ENCODE measurements at places on chromosomes 16 and 17.

DNA sequence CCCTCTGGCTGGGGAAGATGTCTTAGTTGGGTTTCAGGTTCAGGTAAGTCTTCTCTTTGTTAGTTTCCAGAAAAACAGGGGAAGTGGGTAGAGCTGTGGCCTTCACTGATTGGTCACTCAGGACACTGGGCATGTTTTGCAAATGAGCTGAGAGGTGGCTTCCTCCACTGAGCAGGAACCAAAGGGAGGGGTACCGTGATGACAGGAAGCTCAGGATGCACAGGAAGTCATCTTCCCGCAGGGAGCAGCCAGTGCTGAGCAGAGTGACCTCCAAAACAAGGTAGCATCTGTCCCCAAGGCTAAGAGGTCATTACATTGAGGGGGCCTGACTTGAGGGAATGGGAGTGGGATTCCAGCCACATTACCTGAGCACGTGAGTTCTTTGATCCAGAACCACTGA, 5.6 kb downstream of the NT5C start:
- no peak for DNase-seq

- DNase-seq = no peak
Measured at GRCh38 chr16:86222547-86222946, 287.8 kb upstream of the FOXF1 start.

DNA sequence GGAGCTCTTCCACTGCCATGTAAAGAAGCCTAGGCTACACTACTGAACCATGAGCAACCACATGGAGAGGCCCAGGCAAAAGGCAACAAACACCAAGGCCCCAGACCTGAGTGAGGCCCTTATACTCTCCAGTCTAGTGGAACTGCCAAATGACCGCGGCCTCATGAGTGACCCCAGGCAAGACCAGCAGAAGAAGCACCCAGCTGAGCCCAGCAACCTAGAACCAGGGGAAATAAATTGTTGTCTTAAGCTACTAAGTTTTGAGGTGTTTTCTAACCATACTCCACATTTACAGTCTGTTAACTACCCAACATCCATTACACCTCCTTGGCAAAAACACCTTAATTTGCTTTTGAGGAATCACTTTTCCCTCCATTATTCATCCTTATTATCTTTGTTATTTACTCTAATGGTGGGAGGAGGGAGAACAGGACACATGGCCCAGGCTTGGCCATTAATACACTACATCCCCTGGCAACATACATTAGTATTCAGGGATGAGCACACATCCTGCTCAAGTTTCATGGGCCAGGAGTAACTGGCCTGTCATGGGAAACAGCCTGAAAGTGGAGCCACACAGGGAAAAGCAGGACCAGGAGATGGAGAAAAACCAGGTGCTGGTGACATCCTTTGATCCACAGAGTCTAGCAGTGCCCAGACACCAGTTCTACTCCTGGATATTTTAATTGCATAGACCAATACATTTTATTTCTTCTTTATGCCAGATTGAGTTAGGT, 26.2 kb downstream of the SLC39A11 start:
- DNase-seq = no peak

DNA sequence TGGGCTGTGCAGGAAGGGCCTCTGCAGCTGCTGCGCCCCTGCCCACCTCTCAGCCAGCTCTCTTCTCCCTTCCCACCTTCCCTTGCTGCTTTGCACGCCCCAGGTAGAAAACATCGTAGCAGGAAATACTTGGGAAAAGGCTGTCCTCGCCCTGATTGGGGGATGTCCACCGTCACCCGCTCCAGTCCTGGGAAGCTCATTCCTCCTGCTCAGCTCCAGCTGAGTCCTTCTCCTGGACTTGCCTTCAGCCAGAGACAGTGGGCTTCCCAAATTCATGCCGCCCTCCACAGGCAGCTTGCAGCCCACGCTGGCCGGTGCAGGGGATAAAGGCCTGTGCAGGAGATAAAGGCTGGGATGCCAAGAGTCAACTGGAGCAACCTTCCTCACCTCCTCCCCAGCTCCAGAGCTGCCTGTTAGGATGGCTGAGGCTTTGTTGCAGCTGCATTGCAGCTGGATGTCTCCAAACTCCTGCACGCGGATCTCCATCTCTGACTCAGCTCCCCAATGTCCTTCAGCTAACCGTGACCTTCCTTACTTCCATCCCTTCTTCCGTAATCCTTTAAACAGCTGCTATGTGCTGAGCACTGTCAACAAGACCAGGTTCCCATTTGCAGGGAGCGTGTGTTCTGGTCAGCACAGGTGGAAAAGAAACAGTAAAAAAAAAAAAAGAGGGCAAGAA, 402.0 kb upstream of the TNRC6C start:
- peak; percentile 37 for DNase-seq

DNA sequence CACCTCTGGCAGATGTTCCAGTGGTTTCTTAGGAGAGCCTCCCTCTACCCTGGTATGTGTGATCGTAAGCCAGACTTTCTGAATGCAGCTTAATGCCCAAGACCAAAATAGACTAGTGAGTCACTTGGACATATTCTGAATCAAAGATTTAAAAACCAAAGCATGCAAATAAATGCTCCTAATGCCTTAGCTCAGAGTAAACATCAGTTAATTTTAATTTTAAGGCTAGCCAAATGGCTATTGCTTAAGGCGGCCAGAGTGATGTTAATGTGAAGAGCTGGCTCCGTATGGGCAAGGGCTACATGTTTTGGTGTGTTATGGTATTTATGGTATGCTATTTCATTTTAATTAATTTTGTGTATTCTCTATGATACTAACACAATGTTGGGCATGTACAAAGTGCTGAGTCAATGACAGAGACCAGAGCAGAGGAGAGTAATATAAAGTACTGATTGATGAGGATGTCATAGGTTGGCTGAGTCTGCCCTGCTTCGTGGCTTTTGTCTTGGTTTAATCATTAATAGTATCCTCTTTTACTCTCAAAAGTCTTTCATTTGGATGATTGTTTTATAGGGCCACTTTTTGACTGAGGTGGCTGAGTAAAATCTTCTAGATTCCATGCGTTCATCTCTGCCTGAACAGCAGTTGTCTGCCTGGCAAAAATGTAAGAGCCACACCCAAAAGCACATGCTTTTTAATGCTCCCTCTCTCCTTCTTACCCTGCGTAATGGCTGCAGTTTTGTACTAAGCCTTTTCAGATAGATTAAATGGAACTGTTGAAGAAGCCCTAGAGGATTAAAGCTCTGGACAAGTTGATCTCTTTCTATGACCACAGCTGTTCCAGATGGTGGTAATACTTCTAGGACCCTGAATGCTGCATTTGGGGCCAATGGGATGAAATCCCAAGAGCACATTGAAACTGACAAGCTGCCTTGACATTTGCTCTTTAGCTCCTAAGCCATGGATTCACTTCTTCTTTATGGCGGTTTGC, 59.6 kb downstream of the MAP2K6 start:
- DNase-seq = peak; percentile 98

DNA sequence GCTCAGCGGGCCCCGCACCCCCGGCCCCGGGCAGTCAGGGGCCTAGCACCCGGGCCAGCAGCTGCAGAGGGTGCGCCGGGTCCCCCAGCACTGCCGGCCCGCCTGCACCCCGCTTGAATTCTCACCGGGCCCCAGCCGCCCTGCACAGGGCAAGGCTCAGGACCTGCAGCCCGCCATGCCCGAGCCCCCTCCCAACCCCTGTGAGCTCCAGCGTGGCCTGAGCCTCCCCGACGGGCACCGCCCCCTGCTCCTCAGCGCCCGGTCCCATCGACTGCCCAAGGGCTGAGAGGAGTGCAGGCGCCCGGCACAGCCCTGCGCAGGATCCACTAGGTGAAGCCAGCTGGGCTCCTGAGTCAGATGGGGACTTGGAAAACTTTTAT, 1.7 kb upstream of the BRCA1 start:
- DNase-seq = no peak

GRCh38 chr17:37247825-37248224, 128.0 kb upstream of the C17orf78 start:
- no peak for DNase-seq

GRCh38 chr17:6755281-6755680, 565 bp upstream of the XAF1 start:
- no peak for DNase-seq

- DNase-seq = no peak
Measured at GRCh38 chr17:42198897-42199296, 4.6 kb upstream of the GHDC start.

DNA sequence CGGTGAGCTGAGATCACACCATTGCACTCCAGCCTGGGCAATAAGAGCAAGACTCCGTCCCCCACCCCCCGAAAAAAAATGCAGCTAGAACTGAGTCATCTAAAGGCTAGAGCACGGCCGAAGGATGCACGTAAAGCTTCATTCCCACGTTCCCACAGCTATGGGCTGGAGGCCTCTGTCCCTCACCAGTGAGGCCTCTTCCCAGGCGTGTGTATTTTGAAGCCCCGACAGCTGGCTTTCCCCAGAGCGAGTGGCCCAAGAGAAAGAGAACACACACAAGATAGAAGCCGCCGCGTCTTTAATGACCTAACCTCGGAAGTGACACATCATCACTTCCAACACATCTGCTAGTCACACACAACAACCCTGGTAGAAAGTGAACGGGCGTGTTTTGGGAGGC, 6.6 kb upstream of the KCTD5 start:
- no peak for DNase-seq

DNA sequence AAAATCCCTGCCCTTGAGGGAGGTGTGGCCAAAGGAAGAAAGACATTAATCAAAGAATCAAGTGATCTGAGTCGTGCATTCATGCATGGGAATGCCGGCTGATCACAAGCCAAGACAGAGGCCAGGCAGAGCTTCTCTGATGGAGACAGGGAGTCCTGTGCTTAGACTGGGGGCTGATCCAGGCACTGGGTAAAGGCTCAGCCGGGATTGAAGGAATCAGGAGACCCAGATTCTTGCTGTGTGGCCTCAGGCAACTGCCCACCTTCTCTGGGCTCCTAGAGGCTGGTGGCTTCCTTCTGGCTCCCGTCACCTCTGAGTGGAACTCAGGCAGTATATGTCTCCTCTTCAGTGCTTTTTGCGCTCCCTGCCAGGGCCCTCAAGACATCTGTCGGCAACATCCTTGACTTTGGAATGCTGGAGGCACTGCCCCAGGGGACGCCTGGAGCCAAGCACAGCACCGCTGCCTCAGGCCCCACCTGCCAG, 17.7 kb downstream of the RAI1 start:
- DNase-seq = peak; percentile 56

DNA sequence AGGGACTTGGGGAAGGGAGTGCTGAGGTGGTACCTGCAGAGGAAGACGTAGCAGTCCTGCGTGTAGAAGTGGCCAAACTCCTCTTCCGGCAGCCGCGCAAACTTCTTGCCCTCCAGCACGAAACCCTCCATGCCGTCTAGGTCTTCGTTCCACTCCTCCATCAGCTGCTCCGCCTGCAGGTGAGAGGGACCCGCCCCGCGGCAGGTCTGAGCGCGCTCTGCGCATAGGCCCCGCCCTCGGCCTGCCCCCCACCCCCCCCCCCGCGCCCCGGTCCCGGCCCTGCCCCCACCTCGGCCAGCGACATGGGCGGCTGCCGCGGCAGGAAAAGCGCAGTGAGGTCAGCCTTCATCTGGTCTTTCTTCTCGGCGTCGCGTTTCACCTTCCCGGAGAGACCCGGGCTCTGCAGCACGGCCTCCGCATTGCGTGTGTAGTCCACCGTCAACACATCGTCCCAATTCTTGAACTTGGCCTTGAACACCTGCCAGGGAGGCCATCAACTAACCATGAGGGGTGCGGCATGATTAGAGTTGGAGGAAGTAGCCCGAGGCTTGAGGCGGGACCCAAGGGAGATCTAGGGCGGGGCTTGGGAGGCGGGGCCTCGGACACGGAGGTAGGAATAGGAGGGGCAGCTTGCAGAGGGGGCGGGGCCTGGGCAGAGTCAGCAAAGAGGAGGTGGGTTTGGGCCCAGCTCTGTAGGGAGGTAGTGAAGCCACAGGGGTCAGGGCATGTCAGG, 11.5 kb downstream of the FLII start:
- DNase-seq = no peak

- DNase-seq = no peak
Measured at GRCh38 chr16:30491744-30492308, 19.3 kb downstream of the ITGAL start.

DNA sequence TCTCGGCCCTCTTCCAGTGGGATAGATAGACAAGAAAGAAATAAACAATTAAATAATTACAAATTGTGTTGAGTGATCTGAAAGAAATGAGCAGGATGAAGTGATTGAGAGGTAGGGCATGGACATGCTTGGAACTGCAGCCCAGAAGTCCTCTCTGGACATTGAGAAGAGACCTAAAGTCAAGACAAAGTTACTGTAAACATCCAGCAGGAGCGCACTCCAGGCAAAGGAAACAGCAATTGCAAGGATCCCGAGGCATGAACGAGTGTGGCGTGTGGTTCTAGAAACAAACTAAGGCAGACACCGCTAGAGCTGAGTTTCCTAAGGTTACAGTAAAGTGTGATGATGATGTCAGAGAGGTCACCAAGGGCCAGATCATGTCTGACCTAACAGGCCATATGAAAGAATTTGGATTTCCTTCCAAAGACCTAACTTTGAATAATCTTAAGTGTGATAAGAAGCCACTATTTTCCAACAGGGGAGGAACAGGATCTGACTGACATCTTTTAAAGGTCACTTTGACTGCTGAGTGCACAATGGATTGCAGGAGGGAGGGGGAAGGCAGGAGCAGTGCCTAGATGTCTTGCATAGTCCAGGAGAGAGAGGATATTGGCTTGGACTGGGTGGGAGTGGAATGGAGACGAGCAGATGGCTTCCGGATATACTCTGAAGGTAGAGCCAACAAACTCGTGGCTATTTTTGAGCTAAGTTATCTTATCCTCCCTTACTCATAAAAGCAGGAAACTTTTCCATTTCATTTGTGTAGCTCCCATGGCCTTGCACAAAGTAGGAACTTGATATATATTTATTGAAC, 19.0 kb downstream of the ABCC12 start:
- peak; percentile 7 for DNase-seq

- DNase-seq = no peak
Measured at GRCh38 chr17:27414271-27414670, 42.0 kb upstream of the KSR1 start.

Measured in NCI-H524 treated with DMSO at 0.1 percent for 48 hours (cell line).